Right ventricle myocardium inferior (tissue), 1 donor: ENCODE measurements at places on chromosomes 7 and 10.

- no peak for DNase-seq
These were observed 182.2 kb downstream of the WDR11 start for GRCh38 chr10:121033366-121033765.

GRCh38 chr7:98211221-98211675 lies at the start of gene BHLHA15:
BHLHA15 (plus strand) TSS chr7:98211439; CDS start chr7:98212310, 871 bp downstream.
- DNase-seq: no peak

- DNase-seq: peak; percentile 13
These were observed 37.1 kb downstream of the FAM53B start for GRCh38 chr10:124707144-124707467.

GRCh38 chr7:155412416-155413253 lies 45.3 kb upstream of the EN2 start:
- DNase-seq: no peak

DNA sequence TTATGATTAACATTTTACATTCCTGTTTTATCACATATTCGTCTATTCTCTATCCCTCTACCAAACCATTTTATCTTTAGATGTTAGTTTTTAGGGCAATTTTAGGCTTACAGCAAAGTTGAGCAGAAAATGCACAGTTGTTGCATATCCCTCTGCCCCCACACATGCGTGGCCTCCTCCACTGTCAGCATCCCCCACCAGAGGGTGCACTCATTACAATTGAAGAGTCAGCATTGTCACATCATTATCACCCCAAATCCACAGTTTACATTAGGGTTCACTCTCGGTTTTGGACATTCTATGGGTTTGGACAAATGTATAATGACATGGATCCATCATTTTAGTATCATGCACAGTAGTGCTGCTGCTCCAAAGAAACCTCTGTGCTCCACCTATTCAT lies 86.4 kb downstream of the WDR37 start:
- DNase-seq: no peak
